Activated naive CD8-positive, alpha-beta T cell treated with anti-CD3 and anti-CD28 coated beads for 36 hours (primary cell): ENCODE measurements at places on chromosomes 7 and 10.

DNA sequence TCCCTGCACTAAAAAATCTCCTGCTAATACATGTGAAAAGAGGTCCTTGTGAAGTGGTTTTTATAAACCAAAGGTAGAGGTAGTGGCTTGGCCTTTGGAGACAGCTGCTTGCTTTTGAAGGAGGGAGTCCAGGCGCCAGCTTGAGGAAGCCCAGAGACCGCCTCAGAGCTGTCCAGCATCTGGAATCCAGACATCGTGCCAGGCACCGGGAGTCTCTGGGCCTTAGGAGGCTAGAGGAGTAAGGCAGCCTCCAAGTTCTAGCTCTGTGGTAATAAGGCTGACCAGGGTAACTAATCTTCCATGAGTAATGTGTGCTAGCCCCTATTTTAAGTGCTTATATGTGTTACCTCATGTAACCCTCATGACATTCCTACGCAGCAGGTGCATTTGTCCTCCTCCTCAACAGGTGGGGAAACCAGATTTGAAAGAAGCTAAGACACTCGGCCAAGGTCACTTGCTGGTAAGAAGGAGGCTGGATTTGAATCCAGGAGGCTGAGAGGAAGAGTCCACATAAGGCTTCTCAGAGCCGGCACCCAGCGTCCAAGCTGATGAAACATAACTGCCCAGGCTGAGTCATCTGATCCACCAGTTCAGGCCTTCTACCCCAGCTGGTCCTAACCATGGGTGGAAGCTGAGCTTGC lies 26.1 kb downstream of the PRLHR start:
- no peak for DNase-seq

DNA sequence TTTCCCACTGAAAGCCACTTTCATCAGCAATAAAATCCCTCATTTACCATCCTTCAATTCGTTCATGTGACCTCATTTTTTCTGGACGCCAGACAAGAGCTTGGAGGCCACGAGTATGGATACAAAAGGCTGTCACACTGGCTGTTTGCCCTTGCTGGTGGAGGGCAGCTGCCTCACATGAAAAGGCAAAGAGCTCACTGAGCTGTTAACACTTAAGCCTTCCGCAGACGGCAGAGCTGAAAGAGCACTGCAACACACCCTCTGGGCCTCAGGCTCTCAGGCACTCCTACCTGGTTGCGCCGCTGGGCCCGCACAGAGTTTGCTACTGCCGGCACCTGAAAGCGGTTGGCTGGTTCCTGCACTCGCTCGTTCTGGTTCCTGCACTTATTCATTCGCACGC lies 193.5 kb downstream of the CFTR start:
- DNase-seq, result no peak

- DNase-seq, result peak; percentile 74
These were observed 23.3 kb downstream of the YAE1 start for GRCh38 chr7:39589323-39590111.

GRCh38 chr10:31381171-31381570 lies 62.2 kb downstream of the ZEB1 start:
- DNase-seq, result no peak

DNA sequence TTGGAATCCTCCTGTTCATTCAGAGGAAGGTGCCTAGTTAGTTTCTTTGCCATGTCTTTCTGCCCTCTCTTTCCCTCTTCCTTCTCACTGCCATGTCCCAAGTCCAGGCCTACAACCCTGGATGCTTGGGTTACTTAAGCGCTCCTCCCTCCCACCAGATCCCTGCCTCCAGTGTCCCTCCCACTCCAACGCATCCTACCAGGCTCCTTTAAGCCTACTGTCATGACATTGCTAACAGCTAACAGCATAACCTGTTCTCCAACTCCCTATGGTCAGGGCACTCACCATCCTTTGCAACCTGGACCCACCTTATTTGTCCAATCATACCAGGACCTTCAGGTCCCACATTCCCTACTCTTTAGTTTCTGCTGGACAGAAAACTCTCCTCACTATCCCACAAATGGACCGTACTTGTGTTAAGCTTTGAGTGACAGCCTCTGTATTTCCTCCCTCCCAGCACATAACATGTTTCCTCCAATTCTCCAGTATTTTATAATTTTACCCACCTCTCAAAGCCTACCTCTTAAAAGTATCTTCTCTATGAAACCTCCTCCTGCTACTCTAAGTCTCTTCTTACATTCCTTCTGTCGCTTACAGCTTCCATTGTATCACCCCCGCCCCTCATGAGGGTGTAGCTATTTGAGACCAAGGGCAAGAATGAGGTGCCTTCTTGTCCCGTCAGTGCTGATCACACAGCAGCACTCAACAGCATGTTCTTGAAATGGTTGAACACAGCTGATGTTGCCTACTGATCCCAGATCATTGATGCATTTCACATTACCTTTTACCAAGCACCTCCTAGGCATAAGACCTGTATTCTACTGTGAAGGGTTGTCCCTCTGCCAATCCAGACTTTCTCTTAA lies 1.7 kb downstream of the BLNK start:
- no peak for DNase-seq

- no peak for DNase-seq
These were observed 257.0 kb downstream of the OTUD1 start for GRCh38 chr10:23695825-23696420.

GRCh38 chr10:65346466-65346865 lies 1579.4 kb upstream of the LRRTM3 start:
- no peak for DNase-seq

DNA sequence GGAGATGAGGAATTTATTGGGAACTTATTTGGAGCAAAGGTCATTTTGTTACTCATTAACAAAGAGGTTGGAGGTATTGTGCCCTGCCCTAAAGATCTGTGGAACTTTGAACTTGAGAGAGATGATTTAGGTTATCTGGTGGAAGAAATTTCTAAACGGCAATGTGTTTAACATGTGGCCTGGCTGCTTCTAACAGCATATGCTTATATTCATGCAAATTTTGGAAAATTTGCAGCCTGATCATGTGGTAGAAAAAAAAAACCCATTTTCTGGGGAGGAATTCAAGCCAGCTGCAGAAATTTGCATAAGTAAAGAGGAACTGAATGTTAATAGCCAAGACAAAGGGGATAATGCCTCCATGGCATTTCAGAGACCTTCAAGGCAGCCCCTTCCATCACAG lies 10.7 kb upstream of the PANK1 start:
- DNase-seq, result no peak

DNA sequence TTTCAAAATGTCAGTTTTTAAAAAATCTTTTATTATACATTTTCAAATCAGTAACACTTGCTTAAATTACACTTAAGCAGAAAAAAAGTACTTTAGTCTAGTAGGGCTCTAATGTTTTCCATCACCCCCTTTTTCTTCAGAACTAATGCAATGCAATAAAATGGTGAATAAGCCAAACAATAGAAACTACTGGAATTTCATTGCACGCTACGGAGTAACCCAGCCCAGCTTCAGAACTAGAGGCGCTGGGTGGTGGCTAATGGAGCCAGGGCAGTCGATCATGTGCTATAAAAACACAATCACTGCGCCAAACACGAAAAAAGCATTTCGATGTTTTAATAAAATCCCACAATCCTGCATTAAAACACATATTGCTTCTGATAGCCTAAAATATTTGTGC lies 59.9 kb upstream of the ODAD2 start:
- DNase-seq, result no peak

DNA sequence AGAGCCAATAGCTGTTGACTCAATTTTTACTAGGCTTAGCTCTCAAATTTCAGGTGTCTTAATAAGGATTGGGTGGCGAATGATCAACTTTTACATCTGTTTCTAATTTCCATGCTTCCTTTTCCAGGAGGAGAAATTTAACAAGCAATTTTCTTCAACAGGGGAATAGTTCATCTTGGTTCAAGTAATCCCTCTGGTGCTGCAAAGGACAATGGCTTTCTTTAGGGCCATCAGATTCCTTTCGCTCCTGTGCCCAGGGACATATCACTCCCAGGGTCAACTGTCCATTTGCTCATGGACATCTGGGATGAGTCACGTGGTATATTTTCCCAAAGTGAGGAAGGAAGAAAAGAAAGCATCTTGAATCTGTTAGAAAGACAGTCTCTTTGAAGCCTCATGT lies 313.3 kb downstream of the FRMD4A start:
- DNase-seq, result no peak

- no peak for DNase-seq
These were observed 3.5 kb downstream of the BMI1 start for GRCh38 chr10:22324413-22324812.

DNA sequence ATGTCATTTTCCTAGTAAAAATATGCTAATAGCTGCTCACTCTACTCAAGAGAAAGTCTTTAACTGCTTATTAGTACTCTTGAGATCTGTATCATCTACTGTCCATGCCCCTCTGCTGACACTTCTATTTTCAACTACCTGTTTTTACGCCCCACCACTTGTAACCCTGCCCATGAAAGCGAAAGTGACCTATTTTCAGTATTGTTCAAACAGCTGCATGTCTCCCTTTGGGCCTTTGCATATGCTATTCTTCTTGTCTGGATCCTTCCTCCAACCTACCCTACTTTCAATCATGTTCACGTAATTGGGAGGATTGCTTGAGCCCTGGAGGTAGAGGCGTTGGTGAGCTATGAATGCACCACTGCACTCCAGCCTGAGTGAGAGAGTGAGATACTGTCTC lies 1481.3 kb downstream of the GATA3 start:
- DNase-seq, result no peak

- no peak for DNase-seq
These were observed 984.1 kb downstream of the LRMDA start for GRCh38 chr10:76415554-76415953.
